ENCODE measurements at places on chromosomes 2 and 18.
A peak's percentile ranks its signal among the peaks of the same experiment; 100 is the strongest.

- peak; percentile 61 for DNase-seq
These were observed 15.2 kb downstream of the FBXO41 start for GRCh38 chr2:73268830-73269685.

- no peak for DNase-seq
These were observed 168.7 kb upstream of the NDUFV2 start for GRCh38 chr18:8933714-8934284.

DNA sequence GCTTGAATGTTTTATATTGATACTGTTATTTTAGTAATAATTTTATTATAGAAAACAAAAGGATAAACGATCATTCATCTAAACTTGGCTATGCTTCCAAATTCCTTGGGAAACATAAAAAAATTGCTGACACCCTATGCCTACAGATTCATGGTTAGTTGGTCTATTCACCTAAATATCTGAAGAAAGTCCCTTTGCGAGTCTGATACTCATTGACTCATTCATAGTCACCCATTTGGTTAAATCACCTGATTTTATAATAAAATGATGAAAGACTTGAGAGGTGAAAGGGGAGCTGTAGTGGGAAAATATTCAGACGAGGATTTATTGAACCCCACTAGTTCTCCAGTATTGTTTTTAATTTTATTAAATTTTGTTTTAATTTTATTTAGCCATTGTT lies 112.0 kb downstream of the PTPN4 start:
- DNase-seq, result no peak

DNA sequence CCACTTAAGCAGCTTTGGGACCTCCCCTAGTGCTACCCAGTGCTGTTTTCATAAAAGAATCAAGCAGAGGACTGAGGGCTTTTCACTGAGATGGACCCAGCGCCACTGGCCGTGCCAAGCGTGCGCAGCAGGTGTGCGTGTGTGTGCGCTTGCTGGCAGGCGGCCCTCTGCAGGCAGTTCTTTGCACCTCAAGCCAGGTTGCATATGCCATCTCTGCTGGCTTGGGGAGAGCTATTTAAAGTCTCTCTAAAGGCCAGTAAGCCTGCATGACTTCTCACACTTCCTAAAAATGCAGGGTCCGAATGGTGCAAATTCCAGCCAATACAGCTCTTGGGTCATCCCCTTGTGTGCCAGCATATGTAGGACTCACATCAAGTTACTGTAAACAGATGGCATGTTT lies 255.5 kb downstream of the RNF152 start:
- no peak for DNase-seq

GRCh38 chr2:119837759-119838158 lies 78.0 kb downstream of the PTPN4 start:
- DNase-seq, result no peak

GRCh38 chr2:20744366-20745335 lies 77.7 kb downstream of the GDF7 start:
- no peak for DNase-seq

- no peak for DNase-seq
These were observed 43.9 kb upstream of the RAPH1 start for GRCh38 chr2:203578759-203579643.

DNA sequence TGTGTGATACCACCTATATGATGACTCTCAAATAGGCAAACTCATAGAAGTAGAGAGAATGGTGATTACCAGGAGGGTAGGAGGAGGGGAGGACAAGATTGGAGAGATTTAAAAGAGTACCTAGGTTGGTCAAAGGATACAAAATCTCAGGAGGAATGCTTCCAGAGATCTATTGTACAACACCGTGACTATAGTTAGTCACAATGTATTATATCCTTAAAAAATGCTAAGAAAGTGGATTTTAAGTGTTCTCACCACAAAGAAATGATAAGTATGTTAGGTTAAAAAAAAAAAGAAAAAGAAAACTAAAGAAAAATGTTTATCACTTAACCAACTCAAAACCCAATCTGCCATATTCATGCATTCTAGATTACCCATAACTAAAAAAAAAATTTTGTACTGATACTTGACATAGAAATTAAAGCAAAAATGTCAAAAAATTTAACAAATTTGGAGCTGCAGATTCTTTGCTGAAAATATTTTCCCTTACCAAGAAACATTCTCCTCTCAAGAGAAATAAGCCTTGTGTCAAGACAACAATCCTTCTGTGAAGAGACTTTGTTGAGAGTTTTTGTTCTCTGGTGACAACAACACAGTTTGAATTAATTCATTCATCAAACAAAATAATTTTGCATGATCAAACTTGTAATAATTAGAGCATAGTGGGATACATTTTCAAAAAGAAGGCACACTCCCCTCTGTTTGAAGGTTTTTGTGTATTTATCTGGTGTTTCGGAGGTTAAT lies 213.1 kb downstream of the DNER start:
- no peak for DNase-seq

GRCh38 chr2:110638952-110639695 lies 38.7 kb downstream of the BUB1 start:
- DNase-seq, result no peak

- DNase-seq, result no peak
These were observed 186.8 kb upstream of the RND3 start for GRCh38 chr2:150674283-150674682.

DNA sequence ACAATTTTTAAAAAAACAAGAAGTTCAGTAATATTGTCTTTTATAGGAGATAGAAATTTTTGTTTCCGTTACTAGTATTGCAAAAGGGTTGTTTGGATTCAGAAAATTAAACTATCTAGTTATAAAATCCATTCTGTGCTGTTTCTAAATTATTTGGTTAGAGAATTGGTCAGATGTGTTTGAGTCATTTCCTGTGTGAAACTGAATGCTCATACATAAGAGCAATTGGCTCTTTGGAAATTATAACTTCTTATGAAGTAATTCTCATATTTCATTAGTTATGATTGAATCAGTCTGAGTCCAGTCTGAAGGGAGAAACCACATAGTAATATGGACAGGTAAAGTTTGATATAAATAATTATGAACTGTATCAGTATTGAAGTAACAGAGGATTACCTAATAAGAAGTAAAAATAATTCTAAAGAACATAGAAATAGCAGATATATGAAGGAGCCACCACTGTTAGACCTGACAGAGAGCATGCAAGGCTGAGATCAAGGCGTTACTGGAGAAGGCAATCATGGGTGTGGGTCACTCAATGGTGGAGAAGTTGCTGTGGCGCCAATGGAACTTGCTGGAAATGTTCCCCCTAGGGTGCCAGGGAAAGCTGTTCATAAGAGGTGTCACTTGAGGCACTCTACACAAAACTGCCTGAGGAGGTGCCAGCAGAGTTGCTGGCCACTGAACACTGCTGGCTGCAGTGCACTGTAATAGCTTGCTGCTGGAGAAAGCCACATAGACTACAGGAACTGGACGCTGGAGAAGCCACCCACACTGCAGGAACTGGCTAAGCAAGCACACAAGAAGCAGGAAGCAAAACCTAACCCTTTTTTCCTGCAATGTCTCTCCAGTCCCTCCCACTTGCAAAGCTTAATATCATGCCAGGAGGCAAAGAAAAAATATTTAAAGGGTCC lies 18.0 kb upstream of the FAP start:
- DNase-seq, result no peak

DNA sequence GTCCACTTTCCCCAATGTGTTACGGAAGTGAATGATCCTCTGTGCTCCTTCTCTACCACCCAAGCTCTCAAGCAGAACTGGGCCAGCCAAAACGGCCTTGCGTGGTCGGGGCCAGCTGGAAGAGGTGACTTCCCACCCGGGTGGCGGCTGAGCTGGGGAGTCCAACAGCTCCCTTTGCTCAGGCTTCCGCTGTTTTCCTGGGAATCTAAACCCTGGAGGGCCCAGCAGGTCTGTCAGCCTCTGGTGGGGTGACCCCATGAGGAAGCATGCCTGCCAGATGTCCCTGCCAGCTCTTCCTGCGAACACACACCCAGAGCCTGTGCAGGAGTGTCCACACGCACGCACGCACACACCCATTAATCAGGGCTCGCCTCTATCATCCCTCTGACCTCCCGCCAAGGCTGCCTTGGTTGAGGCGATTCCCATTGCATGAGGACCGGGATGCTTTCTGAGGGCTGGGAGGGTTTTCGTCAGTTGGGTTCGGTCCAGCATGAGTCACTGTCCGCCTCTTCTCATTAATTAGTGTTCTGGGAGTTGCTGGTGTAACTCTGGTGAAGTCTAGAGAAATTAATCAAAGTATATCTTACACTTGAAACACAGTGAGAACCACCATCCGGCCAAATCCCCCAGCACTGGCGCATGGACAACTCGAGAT lies 90.6 kb downstream of the TWIST2 start:
- DNase-seq, result no peak

GRCh38 chr2:220743203-220743602 lies 828.9 kb downstream of the EPHA4 start:
- no peak for DNase-seq
